ENCODE measurements at places on chromosomes 12 and 14. TPM values are rescaled to one million over a fixed set of nuclear protein-coding genes. Genes with fewer than 3 reads are reported as not detected.

DNA sequence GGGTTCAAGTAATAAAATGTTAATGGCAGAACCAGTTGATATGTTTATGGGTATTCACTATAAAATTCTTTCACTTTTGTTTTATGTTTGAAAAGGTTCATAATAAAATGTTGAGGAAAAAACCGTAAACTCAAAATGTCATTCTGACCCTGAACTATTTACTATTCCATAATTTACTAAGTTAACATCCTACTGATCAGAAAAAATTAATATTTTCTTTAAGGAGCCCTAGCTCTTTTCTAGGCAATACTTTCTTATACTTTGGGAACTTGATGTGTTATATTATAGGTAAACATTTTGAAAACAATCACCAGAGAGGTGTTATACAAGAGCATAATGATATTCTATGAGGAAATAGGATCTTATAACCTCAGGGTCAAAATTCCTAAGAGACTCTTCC lies 334.6 kb downstream of the ZFP36L1 start:
- H3K36me3 ChIP-seq = no peaks in the 10 kb centered on the region
- peak overlapping the region; percentile 20 for H3K27ac ChIP-seq
- no peak overlapping the region for H3K4me3 ChIP-seq
- H3K4me1 ChIP-seq = peaks cover 28% of the 10 kb centered on the region
- no peaks in the 10 kb centered on the region for H3K27me3 ChIP-seq

DNA sequence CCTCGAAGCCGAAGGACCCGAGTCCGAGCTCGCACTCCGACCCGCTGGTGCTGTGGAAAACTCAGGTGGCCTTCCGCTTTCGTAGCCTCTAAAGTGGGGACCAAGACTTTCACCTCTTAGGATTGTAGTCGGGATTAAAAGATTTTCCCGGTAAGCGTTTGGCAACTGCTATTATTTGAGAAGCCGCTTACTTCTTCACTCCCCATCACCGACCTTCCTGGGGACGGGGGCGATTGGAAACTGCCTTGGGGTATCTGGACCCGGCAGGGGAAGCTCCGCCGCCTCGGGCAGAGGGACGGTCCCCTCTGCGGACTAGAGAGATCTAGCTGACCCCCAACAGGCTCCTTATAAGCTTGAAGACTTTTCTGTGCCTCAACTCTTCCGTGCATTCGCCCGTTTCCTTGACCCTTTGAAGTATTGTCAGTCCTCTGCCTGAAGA lies 659 bp downstream of the TRAFD1 start:
- peaks cover 52% of the 10 kb centered on the region for H3K4me1 ChIP-seq
- H3K36me3 ChIP-seq = no peaks in the 10 kb centered on the region

- H3K4me1 ChIP-seq = peaks cover 6% of the 10 kb centered on the region
- peak; percentile 23 for DNase-seq
- no peaks in the 10 kb centered on the region for H3K36me3 ChIP-seq
- no peak overlapping the region for H3K4me3 ChIP-seq
- no peak overlapping the region for H3K27ac ChIP-seq
These were observed 103.3 kb upstream of the PMCH start for GRCh38 chr12:102300824-102301461.

DNA sequence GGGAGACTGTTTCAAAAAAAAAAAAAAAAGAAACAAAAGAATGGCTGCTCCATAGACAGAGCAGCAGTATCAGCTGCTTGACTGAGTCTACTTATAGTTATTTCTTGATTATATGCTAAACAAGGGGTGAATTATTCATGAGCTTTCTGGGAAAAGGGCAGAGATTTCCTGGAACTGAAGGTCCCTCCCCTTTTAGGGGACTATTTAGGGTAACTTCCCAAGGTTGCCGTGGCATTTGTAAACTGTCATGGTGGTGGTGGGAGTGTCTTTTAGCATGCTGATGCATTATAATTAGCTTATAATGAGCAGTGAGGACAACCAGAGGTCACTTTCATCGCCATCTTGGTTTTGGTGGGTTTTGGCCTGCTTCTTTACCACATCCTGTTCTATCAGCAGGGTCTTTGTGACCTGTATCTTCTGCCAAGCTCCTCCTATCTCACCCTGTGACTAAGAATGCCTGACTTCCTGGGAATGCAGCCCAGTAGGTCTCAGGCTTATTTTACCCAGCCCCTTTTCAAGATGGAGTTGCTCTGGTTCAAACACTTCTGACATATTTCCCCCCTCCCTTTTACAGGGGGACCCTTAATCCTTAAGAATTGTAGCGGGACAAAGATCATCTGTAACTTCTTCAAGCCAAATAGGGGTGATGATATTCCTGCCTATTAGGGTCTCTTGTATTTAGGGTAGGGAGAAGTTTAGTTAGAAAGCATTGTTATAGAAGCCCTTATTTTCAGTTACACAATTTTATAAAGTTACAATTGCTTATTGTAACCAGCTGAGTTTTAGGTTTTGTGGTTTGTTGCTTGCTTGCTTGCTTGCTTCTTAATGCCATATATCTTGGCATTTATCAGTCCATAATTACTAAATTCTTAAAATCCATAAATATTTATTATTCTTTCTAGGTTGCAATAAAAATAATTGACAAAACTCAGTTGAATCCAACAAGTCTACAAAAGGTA lies 42.5 kb downstream of the MARK3 start:
- peaks cover 9% of the 10 kb centered on the region for H3K36me3 ChIP-seq
- H3K27me3 ChIP-seq = no peaks in the 10 kb centered on the region
- H3K27ac ChIP-seq = no peak overlapping the region
- peaks cover 6% of the 10 kb centered on the region for H3K4me1 ChIP-seq
- DNase-seq = no peak

- H3K27me3 ChIP-seq = no peaks in the 10 kb centered on the region
- H3K36me3 ChIP-seq = no peaks in the 10 kb centered on the region
- H3K27ac ChIP-seq = peak overlapping the region; percentile 93
- no peak for DNase-seq
- H3K4me3 ChIP-seq = peak overlapping the region; percentile 82
- peaks cover 18% of the 10 kb centered on the region for H3K4me1 ChIP-seq
These were observed 1.1 kb downstream of the SLC6A15 start for GRCh38 chr12:84911271-84912197.

GRCh38 chr14:93037351-93037750 lies 78.4 kb downstream of the ITPK1 start:
- DNase-seq = no peak
- H3K27ac ChIP-seq = no peak overlapping the region
- H3K27me3 ChIP-seq = no peaks in the 10 kb centered on the region
- H3K4me3 ChIP-seq = no peak overlapping the region
- peaks cover 70% of the 10 kb centered on the region for H3K4me1 ChIP-seq

DNA sequence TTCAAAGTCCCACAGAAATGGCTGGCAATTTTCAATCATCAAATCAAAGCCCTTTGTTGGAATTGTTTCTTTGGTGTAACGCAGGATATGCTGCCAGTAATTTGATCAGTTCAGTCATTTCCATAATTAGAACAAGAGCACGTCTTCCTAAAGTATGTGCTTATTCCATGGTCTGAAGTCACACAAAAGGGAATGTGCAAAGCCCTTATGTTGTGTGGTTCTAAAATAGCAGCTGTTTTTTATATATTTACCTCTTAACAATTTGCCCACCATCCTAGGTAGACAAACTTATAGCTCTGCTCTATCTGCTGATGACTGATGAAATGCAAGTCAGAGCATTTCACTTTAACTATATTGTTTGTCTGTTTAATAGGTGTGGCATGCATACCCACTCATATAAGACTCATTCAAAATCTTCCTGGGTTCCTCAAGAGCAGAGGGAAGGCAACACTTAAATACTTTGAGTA lies 176.1 kb upstream of the SLC38A2 start:
- peaks cover 72% of the 10 kb centered on the region for H3K4me1 ChIP-seq
- peak overlapping the region; percentile 99 for H3K27ac ChIP-seq
- peak overlapping the region; percentile 16 for H3K4me3 ChIP-seq
- no peaks in the 10 kb centered on the region for H3K36me3 ChIP-seq
- H3K27me3 ChIP-seq = no peaks in the 10 kb centered on the region
- no peak for DNase-seq

GRCh38 chr12:23211384-23212320 lies 586.7 kb downstream of the ETNK1 start:
- H3K27me3 ChIP-seq = no peaks in the 10 kb centered on the region
- no peak overlapping the region for H3K27ac ChIP-seq
- H3K36me3 ChIP-seq = no peaks in the 10 kb centered on the region
- no peak for DNase-seq
- peaks cover 8% of the 10 kb centered on the region for H3K4me1 ChIP-seq

DNA sequence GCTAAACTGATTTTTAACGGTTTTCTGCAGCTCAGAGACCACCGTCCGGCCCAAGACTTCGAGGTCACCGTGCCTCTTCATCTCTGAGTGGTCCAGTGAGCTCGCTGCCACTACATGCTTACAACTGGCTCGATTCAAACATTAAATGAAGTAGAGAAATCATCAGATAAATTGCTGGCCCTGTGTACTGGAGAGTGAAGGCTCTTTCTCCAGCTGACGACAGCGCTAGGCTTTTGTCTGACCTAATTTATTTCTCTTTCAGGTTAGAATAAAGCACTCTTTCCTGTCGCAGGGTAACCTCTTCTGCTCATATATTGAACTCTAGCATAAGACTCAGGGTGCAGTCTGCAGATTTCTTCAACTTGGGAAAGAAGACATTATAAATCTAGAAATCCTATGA lies 6.4 kb downstream of the BCL11B start:
- H3K27ac ChIP-seq = peak overlapping the region; percentile 54
- peak overlapping the region; percentile 72 for H3K4me3 ChIP-seq
- no peak for DNase-seq
- peaks cover 65% of the 10 kb centered on the region for H3K4me1 ChIP-seq
- H3K36me3 ChIP-seq = no peaks in the 10 kb centered on the region

- H3K4me3 ChIP-seq = no peak overlapping the region
- no peaks in the 10 kb centered on the region for H3K36me3 ChIP-seq
- peaks cover 4% of the 10 kb centered on the region for H3K4me1 ChIP-seq
- H3K27ac ChIP-seq = no peak overlapping the region
These were observed 16.5 kb downstream of the SELPLG start for GRCh38 chr12:108616941-108617858.

DNA sequence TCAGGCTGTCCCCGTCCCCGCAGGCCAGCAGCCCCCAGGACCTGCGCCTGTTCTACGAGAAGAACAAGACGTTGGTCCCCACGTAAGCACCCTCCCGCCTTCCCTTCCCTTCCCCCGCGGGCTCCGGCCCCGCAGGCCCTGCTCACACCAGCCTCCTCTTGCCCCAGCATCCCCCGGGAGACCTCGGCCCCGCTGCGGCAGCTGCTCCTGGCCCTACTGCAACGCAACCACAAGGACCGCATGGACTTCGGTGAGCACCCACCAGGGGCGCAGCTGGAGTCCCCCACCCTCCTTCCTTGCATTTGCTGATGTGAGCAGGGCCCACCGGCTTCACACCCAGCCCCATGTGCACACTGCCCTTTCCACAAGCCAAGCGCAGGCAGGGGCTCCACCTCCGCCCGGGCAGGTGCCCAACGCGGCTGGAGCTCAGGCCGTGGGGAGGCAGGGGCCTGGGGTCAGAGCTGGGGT lies 15.4 kb downstream of the ULK1 start:
- H3K4me3 ChIP-seq = no peak overlapping the region
- no peaks in the 10 kb centered on the region for H3K27me3 ChIP-seq
- no peak for DNase-seq
- H3K4me1 ChIP-seq = no peaks in the 10 kb centered on the region
- H3K36me3 ChIP-seq = no peaks in the 10 kb centered on the region

- no peak for DNase-seq
- no peak overlapping the region for H3K27ac ChIP-seq
- no peak overlapping the region for H3K4me3 ChIP-seq
- no peaks in the 10 kb centered on the region for H3K27me3 ChIP-seq
- peaks cover 2% of the 10 kb centered on the region for H3K4me1 ChIP-seq
These were observed 18.4 kb downstream of the SRGAP1 start for GRCh38 chr12:63862969-63863230.

- H3K27ac ChIP-seq = no peak overlapping the region
- peaks cover 5% of the 10 kb centered on the region for H3K4me1 ChIP-seq
- no peak for DNase-seq
- no peak overlapping the region for H3K4me3 ChIP-seq
- no peaks in the 10 kb centered on the region for H3K36me3 ChIP-seq
- H3K27me3 ChIP-seq = no peaks in the 10 kb centered on the region
These were observed 115.5 kb downstream of the SLC2A13 start for GRCh38 chr12:39990122-39991101.

- H3K36me3 ChIP-seq = no peaks in the 10 kb centered on the region
- no peaks in the 10 kb centered on the region for H3K27me3 ChIP-seq
These were observed 108.0 kb downstream of the PPM1A start for GRCh38 chr14:60356906-60357550.

DNA sequence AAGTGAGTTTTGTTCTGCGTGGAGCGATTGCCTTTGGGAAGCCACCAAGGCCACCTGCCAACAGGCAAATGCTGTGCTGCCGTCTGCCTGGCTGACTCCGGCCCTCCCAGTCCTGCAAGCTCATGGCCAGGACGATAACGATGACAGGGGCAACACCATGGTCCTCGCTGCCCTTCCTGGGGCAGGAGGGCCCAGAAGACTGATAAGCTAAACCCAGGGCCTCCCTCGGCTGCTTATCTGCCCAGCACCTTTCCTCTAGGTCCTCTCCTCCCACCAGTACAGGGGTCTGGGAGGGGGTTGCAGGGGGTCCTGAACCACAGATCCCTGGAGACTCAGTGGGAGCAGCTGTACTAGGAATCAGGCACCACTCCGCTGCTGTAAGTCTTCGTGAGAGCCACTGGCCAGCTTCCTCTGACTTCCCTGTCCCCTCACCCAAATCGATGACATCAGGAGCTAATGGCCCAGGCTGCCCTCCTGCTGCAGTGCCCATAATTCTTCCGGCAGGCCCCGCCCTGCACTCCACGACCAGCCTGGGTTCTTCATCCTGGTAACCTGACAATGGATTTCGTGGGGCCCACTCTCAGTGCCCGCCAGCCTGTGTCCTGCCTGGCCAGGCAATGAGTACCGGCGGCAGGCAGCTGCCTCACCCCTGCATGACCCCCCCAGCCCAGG lies 5.1 kb downstream of the ANKRD9 start:
- peaks cover 37% of the 10 kb centered on the region for H3K4me1 ChIP-seq
- H3K4me3 ChIP-seq = no peak overlapping the region
- no peak for DNase-seq
- H3K36me3 ChIP-seq = peaks cover 3% of the 10 kb centered on the region

DNA sequence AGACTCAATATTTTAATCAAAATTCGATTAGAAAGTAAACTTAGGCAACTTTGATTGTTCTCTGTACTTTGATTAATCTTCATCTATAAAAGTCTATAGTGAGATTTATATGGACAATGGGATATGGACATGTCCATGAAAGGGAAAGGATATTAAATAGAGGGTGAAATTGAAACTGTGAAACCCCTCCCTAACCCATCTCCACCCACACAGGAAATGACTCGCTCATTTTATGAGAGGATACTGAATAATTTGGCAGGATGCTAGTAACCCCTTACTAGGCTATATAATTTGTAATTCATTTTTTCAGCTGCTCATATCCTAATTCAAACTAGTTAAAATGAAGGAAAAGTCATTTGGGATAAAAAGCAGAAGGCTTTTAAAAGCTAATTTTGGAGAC lies 328.0 kb upstream of the ATP2B1 start:
- H3K36me3 ChIP-seq = no peaks in the 10 kb centered on the region
- no peaks in the 10 kb centered on the region for H3K27me3 ChIP-seq
- H3K27ac ChIP-seq = no peak overlapping the region
- no peak overlapping the region for H3K4me3 ChIP-seq

GRCh38 chr12:112013601-112014402 lies 576 bp downstream of the ERP29 start:
- H3K4me1 ChIP-seq = peaks cover 26% of the 10 kb centered on the region
- H3K27ac ChIP-seq = peak overlapping the region; percentile 87
- no peak for DNase-seq
- H3K4me3 ChIP-seq = peak overlapping the region; percentile 93
- no peaks in the 10 kb centered on the region for H3K27me3 ChIP-seq
- no peaks in the 10 kb centered on the region for H3K36me3 ChIP-seq

Gene SLC8A3
- not detected for polyA plus RNA-seq

Gene ELK3
- 14.4 TPM for polyA plus RNA-seq

Gene RASAL1
- 0.06 TPM for polyA plus RNA-seq

Gene POLE
- 14.8 TPM for polyA plus RNA-seq

Gene P2RX2
- not detected for polyA plus RNA-seq

Gene INSM2
- polyA plus RNA-seq = not detected

Gene PEBP1
- 231 TPM for polyA plus RNA-seq

Gene BDKRB2
- 13.2 TPM for polyA plus RNA-seq

Gene TMEM253
- polyA plus RNA-seq = 1.4 TPM

Gene VASH1
- polyA plus RNA-seq = 0.12 TPM
